ENCODE measurements at places on chromosomes 6 and 20.

DNA sequence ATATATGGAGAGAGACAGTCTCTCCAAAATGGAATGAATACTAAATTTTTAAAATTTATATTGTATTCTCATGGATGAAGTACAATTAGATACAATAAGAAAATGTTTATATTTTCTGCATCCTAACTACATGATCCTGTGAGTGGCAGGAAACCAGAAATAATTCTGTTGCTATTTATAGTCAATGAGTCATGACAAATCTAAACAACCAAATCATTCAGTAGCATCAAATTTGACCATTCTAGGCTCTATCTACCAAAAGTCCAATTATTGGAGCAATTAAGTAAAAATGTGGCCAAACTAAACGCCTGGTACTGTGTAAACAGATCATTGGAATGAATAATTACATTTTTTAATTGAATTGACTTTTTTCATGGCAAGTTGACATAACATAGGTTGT, 959.8 kb downstream of the EPHA7 start:
- DNase-seq = no peak

- DNase-seq = no peak
These were observed 689.3 kb upstream of the FLRT3 start for GRCh38 chr20:15026759-15027158.

- no peak for DNase-seq
These were observed 24.9 kb upstream of the SMOC2 start for GRCh38 chr6:168415993-168416530.

GRCh38 chr6:125078602-125079321, 74.8 kb upstream of the TPD52L1 start:
- no peak for DNase-seq

DNA sequence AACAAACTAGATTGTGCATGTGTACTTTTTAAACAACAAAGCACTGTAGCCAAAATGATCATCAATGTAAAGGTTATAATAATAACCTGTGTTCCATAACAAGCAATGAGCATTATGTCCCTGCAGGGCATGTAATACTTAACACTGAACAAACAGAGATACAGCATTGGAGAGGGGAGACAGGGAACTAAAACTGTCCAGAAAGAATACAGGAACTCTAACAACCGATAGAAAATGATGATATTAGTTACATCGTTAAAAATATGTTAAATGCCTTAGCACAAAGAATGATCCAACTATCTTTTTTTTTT, 80.5 kb downstream of the COL9A1 start:
- no peak for DNase-seq

DNA sequence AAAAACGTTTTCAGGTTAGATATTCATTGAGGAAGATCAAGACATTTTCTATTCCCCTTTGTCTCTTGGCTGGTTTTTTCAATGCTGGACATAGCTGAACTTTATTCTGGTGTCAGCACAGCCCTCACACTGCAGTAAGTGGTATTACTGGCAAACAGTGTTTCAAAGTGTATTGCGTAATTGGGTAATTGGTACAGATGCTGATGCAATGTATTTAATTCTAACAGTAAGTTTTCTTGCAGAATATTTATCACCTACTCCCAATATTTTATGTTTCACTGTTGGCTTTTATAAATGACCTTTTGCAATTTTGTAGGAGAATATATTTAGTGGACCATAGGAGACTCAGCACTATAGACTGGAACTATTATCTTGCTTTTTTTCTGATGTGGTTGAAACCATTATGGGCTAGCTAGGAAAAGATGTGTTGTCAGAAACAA, 287.6 kb upstream of the SOX4 start:
- no peak for DNase-seq

DNA sequence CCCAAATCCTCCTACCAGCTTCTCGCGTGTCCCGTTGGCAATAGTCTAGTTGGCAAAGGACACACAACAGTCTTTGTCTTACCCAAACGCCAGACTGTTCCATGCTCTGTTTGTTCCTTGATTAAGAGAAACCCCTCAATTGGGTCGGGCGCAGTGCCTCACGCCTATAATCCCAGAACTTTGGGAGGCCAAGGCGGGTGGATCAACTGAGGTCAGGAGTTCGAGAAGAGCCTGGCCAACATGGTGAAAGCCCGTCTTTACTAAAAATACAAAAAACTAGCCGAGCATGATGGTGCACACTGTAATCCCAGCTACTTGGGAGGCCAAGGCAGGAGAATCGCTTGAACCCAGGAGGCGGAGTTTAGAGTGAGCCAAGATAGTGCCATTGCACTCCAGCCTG, 153.7 kb downstream of the GRM4 start:
- peak; percentile 48 for DNase-seq

DNA sequence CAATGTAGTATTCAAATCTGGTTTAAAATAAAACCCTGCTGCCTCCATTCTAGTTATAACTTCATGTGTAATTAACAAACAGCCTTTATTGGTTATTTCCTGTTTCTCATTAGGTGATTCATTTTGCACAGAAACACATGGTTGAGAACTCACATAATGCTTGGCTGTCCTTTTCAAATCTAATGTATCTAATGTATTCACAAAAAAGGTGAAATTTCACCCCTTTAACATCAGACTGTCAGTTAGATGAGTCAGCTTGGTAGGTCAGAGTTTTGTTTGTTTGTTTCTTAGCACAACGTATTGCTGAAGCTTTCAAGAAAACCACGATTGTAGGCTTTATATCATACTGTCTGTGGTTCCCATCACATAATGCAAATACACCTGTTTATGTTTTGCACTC, 78.7 kb upstream of the TMEM30A start:
- DNase-seq = no peak

DNA sequence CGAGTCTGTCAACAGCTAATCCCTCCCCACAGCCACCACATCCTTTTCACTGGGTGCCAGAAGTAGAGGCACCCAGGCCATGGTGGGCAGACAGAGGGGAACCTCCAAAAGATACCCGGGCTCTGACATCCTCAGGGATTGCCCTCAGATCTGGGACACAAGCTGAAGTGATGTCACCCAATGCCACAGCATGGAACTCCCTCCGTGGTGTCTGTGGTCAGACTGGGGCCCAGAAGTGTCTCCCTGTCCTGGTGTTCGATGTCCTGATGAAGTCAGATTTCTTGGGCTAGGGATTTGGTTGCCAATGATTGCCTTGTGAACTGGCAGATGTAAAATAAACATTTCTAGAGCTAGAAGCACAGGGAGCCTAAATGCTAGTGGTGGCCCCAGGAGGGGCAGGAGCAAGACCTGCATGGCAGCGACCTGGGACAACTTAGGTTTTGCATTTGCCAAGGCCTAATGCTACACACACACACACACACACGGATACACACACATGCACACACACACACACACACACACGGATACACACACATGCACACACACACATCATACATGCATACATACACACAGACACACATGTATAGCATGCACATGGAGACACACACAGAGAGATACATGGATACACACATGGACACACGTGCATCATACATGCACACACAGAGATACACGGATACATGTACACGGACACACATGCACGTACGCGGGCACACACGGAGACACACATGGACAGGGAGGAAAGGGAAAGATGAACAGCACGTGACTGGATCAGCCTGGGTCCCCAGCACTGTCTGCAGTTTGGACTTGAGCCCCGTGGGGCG, 221.0 kb downstream of the NFATC2 start:
- DNase-seq = no peak

DNA sequence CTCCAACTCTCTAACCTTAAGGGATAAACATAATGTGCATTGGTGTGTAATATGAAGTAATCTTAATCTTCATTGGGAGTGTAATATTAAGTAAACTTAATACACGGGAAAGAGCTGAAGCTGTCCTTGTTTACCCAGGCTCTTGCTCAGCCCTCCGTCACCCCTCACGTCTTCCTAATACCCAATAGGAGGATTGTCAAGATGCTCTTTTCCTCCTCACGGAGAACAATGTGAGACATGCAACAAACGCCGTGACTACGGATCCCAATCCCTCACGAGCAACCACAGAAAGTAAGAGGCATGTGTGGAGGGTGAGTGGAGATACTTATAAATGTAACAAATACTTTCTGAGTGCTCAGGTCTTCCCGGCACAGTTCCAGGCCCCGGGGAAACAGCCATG, 11.0 kb downstream of the KIF16B start:
- DNase-seq = no peak

GRCh38 chr6:13673368-13673767, 38.3 kb downstream of the RANBP9 start:
- DNase-seq = no peak

DNA sequence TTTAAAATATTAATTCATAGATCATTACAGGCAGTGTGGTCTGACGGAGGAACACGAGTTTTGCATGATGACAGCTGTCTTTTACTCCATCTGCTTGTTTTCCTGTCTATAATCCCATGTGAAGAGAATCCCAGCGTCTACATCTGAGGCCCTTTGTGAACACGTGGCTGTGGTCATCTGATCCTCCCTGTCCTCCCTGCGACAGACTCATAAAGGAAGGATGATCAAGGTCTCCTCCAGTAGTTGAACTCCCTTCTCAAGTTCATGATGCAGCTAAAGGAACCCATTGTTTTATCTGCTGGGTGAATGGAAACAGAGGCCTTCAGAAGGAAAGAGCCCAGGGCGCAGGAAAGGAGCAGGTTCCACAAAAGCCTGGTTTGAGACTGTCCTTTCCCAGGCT, 435.8 kb upstream of the JARID2 start:
- no peak for DNase-seq

DNA sequence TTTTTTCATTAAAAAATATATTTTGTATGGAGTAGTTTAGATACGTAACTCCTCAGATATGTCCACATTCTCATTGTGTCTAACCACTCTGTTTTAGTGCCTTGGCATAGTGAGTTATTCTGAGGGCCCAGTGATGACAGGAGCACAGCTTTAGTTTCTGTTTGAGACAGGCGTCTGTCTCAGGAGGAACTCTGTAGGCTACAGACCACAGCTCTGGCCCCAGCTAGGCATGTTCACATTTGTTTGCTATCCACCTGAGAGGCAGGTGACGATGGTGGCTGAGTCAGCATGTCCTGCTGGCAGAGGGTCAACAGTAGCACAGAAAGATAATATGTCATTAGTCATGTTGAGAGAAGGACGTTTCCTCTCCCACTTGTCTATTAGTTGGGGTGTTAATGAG, 16.3 kb downstream of the LRRC1 start:
- DNase-seq = no peak

GRCh38 chr20:57315976-57316480, 13.6 kb upstream of the SPO11 start:
- no peak for DNase-seq

- DNase-seq = no peak
These were observed at the start of gene KCNQ2 for GRCh38 chr20:63471981-63472831. Gene KCNQ2, minus strand, starts transcription at chr20:63472655. Its CDS starts 192 bp downstream, at chr20:63472463.

- no peak for DNase-seq
These were observed 1.7 kb downstream of the PCMT1 start for GRCh38 chr6:149751239-149751638.

- no peak for DNase-seq
These were observed 751.6 kb downstream of the EYS start for GRCh38 chr6:64955435-64955848.

- no peak for DNase-seq
These were observed 1.9 kb upstream of the TPD52L2 start for GRCh38 chr20:63863021-63863797.

DNA sequence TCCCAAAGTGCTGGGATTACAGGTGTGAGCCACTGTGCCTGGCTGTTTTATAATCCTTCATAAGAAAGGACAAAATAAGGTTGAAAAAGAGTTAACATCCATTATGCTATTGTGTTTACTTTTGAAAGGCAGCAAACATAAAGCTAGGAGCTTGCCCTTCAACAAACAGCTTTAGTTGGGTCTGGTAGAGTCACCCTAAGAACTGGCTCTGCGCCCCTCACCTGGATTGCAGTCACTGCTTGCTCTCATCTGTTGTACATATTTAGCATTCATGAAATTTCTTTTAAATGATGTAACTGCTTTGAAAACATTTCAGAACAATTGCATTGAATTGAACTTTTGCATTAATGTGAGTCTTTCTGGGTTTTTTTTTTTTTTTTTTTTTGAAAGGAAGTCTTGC, 38.9 kb downstream of the JARID2 start:
- no peak for DNase-seq

- DNase-seq = no peak
These were observed 459.6 kb downstream of the UTRN start for GRCh38 chr6:144744720-144745119.

GRCh38 chr20:63235399-63235983, at the start of gene BIRC7:
Gene BIRC7, plus strand, starts transcription at chr20:63235905. Its CDS starts 192 bp downstream, at chr20:63236097.
- no peak for DNase-seq

- DNase-seq = no peak
These were observed 73.4 kb downstream of the FUT9 start for GRCh38 chr6:96089173-96089572.

DNA sequence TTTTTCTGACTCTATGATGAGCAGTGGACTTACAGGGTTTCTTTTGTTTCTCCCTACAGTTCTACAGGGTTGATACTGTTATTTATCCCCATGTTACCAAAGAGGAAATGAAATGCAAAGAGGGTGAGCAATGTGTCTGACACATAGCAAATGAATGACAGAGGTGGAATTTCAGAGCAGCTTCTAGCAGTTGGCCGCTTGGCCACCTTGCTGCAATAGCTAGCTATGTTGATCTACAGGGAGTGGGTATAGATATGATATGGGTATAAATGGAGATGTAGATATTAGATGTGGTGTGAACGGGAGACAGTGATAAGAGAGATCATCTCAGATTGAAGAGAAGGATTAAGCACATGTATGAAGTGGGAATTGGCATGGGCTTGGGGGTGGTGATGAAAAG, 10.9 kb upstream of the SLC22A3 start:
- no peak for DNase-seq

GRCh38 chr6:166423781-166424180, 41.0 kb upstream of the MPC1 start:
- no peak for DNase-seq

GRCh38 chr6:159101656-159102055, 56.9 kb upstream of the TAGAP start:
- no peak for DNase-seq

GRCh38 chr6:5537132-5537531, 275.8 kb downstream of the FARS2 start:
- no peak for DNase-seq

GRCh38 chr20:59972037-59972801, 14.0 kb downstream of the CDH26 start:
- no peak for DNase-seq

DNA sequence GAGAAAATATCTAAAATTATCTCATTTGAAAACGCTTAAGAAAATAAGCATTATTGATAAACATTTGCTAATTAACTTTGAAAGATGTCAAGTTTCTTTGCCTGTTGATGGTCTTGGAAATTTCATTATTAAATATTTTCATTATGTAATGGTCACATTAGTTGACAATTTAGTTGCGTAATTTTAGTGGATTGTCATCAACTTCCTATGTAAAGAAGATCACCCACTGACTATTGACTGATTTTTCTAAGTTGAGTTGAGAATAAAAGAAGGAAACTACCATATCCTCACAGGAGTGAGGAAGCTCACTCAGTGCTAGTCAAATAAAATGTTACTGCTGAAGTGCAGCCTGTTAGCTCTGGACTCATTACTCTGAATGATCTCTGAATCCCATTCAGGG, 79.9 kb upstream of the LY86 start:
- no peak for DNase-seq

GRCh38 chr20:10946124-10946880, 272.5 kb upstream of the JAG1 start:
- no peak for DNase-seq

All from tibial artery (tissue), 4 donors.